ENCODE measurements at places on chromosomes 7 and 10.
A peak's percentile ranks its signal among the peaks of the same experiment; 100 is the strongest.

DNA sequence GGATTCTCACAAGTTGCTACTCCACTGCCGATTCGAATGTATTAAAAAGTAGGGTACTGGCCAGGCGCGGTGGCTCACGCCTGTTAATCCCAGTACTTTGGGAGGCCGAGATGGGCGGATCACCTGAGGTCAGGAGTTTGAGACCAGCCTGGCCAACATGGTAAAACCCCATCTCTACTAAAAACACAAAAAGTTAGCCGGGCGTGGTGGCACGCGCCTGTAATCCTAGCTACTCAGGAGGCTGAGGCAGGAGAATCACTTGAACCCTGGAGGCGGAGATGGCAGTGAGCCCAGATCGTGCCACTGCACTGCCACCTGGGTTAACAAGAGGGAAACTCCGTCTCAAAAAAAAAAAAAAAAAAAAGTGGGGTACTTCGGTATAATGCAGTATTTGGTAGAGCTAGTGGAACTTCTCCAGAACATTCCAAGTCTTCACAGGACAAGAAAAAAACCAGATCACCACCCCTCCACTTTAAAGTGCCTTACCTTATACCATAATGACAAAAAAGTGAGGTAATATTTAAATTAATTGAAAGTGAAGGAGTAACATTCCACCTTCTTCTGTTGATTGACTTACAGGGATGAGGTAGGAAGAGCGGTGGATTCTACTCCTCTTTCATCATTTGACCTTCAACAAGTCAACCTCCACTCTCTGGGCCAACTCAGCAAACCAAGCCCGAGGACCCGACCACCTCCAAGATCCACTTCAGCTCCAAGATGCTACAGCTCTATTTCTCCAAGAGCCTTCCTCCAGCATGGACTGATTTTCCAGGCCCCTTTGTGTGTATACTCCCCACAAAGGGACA lies 2.0 kb downstream of the BAZ1B start:
- no peak for DNase-seq

DNA sequence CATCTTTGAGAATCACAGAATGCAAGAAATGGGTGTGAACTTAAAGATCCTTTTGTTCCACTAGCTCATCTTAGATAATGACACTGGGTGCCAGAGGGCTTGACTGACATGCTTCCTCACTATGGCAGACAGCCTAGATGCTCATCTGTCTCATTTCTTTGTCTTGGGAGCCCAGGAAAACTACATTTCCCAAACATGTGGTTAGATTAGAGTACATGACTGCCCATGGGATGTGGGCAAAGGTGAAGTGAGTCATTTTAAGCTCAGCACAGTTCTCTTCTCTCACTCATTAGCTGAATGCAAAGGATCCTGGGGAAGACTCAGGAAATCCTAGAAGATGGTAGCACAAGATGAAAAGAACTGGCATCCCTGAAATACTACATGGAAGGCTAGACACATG lies 32.5 kb upstream of the TBX20 start:
- no peak for DNase-seq

- no peak for DNase-seq
These were observed 104.3 kb upstream of the STEAP1B start for GRCh38 chr7:22604246-22604645.

DNA sequence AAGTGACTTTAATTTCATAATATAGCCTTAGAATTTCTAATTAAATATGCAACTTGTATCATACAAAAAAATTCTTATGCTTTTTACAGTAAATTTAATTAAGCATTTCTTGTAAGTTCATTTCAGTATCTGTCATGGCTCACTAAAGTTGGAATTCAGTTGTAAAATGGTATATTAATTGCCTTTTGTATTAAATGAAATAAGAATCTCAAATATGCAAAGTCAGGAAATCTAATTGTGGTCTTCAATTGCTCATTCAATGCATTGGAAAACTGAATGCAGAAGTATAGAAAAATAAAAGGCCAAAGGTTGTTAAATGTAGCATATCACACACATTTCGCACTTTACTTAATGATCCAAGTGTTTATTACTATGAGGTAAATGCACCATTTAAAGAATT lies 189.5 kb downstream of the PHF14 start:
- no peak for DNase-seq

DNA sequence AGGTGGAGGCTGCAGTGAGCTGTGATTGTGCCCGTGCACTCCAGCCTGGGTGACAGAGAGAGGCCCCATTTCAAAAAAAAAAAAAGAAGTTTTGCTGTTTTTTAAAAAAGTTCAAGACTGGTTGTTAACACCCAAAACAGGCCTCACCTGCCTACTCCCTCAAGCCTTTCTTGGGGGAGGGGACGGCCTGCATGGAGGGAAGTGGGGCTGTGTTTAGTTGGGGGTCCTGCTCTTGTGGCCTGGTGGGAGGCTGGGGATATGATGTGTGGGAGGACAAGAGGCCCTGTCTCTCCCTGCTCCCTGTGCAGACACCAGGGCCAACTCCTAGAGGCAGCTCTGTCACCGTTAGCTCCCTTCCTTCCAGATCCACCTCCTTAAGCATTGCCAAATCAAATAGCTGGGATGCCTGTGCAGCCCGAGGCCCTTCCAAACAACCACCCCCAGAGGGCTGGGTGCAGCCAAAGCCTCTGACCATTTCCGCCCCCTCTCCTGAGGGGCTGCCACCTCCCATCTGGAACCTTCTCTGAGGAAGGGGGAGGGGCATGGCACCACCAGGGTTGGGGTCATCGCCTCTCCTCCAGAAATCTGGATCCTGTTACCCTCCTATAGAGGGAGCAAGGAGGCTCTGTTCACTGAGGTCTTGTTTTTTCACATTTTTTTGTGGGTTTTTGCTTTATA lies 32.9 kb upstream of the ANKRD2 start:
- DNase-seq, result peak; percentile 17

All from suppressor macrophage (primary cell).